Spinal cord (tissue), 10 donors: ENCODE measurements at places on chromosomes 1 and 21. TPM values are rescaled to one million over a fixed set of nuclear protein-coding genes. Genes with fewer than 3 reads are reported as not detected.

DNA sequence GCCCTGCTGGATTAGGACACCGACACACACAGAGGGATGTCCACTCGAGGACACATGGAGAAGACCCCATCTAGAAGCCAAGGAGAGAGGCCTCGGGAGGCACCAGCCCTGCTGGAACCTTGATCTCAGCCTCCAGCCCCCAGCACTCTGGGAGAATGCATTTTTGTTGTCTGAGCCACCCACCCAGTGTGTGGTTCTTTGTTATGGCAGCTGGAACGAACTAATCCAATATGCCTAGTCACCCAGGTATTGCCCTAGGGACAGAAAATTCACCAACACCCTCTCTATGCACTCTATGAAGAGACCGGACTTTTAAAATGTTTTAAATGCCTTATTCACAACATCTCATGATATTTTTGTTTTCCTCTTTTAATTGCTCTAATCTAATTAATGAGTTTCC is 117.4 kb downstream of the CRYAA start:
- no peaks in the 10 kb centered on the region for H3K36me3 ChIP-seq
- H3K4me1 ChIP-seq = peaks cover 35% of the 10 kb centered on the region
- no peak overlapping the region for H3K4me3 ChIP-seq
- no peaks in the 10 kb centered on the region for H3K27me3 ChIP-seq
- H3K27ac ChIP-seq = no peak overlapping the region
- no peak for DNase-seq

DNA sequence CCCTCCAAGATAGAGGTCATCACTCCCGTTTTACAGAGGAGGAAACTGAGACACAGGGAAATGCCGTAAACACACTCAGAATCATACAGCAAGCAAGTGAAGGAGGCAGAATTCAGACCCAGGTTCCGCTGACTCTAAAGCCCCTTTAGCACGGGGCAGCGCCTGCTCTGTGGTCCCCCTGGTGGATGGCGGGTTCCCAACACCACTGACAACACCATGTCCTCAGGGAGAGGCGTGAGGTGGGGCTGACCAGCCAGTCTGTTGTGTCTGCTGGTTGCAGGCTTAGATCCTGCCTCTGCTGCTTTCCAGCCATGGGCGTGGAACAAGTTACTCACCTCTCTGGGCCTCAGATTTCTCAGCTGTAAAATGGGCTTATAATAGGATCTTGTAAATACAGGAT is 617.3 kb downstream of the MATN1 start:
- peaks cover 16% of the 10 kb centered on the region for H3K27me3 ChIP-seq
- H3K36me3 ChIP-seq = no peaks in the 10 kb centered on the region
- peaks cover 5% of the 10 kb centered on the region for H3K4me1 ChIP-seq
- no peak overlapping the region for H3K27ac ChIP-seq

GRCh38 chr1:206472454-206472853 is 2.2 kb downstream of the IKBKE start:
- peaks cover 18% of the 10 kb centered on the region for H3K36me3 ChIP-seq
- H3K4me3 ChIP-seq = no peak overlapping the region
- peaks cover 9% of the 10 kb centered on the region for H3K27me3 ChIP-seq
- H3K27ac ChIP-seq = no peak overlapping the region
- peaks cover 32% of the 10 kb centered on the region for H3K4me1 ChIP-seq
- DNase-seq = no peak

DNA sequence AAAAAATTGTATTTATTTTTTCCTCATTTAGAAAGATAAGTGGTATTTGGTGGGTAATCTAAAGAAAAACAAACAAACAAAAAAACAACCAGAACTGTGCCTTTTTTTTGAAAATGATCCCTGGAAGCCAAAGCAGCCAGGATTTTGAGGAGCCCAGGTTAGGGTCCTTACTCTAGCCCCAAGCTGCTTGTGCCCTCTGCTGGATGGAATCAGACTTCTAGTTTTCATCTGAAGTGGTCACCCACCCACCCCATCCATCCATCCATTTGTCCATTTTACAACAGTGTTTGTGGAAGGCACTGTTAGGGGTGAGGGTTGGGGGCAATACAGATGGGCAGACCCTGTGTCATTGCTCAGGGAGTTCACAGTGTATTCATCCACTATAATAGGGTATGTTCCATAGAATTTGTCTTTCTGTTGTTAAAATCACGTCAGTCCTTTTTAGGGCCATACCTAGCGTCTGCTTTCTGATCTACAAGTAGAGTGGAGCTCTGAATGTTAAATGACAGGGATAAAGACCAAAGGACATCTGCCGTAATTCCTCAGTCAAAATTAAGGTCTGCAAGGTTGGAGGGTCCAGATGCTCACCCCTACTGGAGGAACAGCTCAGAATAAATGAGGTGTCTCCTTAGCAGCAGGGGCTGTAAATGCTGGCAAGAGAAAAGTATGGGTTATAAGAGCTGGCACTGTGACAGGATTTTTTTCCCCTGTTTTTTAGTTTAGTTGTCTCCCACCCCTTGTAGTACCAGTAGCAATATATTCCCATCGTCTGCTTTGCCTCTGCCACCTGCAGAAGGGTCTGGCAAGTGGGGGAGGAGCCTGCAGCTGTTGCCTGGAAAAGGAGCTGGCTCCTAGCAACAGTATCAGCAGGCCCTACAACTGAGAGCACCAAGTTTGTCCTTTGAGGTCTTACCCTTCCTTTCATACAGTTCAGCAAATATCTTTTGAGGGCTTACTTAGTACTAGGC is 3.2 kb downstream of the LRRC42 start:
- peak; percentile 72 for DNase-seq
- H3K27me3 ChIP-seq = no peaks in the 10 kb centered on the region
- H3K36me3 ChIP-seq = peaks cover 9% of the 10 kb centered on the region

DYNLT5 gene
- 25.4 TPM for total RNA-seq

TLR5 gene
- 5.3 TPM for total RNA-seq

GRCh38 chr1:180494370-180494769 is 8.0 kb downstream of the ACBD6 start:
- H3K27me3 ChIP-seq = no peaks in the 10 kb centered on the region
- H3K36me3 ChIP-seq = peaks cover 7% of the 10 kb centered on the region
- no peak overlapping the region for H3K27ac ChIP-seq
- no peak for DNase-seq
- H3K4me1 ChIP-seq = no peaks in the 10 kb centered on the region

- H3K27me3 ChIP-seq = no peaks in the 10 kb centered on the region
- no peak overlapping the region for H3K27ac ChIP-seq
- H3K36me3 ChIP-seq = no peaks in the 10 kb centered on the region
- no peak for DNase-seq
- H3K4me1 ChIP-seq = no peaks in the 10 kb centered on the region
Measured at GRCh38 chr1:174724219-174724618, 275.5 kb upstream of the CACYBP start.

ARHGAP30 gene
- total RNA-seq = 2.1 TPM

- no peak for DNase-seq
- peaks cover 7% of the 10 kb centered on the region for H3K4me1 ChIP-seq
- H3K27ac ChIP-seq = no peak overlapping the region
- H3K4me3 ChIP-seq = no peak overlapping the region
- no peaks in the 10 kb centered on the region for H3K36me3 ChIP-seq
Measured at GRCh38 chr1:182235604-182235951, 156.0 kb downstream of the GLUL start.

ATP1A4 gene
- total RNA-seq = 0.50 TPM

PYHIN1 gene
- 0.30 TPM for total RNA-seq

DNA sequence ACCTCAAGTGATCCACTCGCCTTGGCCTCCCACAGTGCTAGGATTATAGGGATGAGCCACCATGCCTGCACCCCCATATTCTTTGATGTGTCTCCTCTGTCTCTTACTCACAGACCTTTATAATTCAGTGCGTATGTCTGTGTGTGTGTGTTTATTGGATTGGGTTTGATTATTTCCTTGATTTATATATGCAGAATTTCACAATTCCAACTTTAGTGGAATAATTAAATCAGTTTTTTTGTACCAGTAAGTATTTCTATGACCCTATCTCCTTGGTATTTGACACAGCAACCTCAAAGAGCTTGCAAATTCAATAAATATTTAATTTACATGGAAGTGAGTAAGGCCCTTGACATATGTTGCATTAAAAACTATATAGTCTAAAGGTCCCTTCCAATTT is 333.9 kb upstream of the ADAMTS5 start:
- no peak for DNase-seq
- H3K4me1 ChIP-seq = no peaks in the 10 kb centered on the region
- H3K27me3 ChIP-seq = no peaks in the 10 kb centered on the region
- no peak overlapping the region for H3K27ac ChIP-seq
- no peaks in the 10 kb centered on the region for H3K36me3 ChIP-seq

DNA sequence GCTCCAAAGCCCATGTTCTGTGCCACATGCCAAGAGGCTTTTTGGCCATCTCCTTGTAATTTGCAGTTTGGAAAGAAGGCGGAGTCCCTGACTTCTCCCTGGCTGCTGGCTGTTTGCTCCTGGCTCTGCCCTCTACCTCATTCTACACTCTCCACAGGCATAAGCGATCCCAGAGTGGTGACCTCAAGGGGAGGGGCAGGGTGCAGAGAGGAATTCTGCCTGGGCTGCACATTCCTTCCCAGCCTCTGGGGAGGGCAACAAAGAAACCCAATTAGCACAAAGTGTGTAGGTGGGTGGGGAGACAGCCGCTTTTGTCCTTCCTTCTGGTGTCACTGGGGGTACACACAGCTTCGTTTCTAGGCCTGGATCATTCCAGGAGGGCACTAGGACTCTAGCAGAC is 95.3 kb downstream of the HIVEP3 start:
- no peak overlapping the region for H3K27ac ChIP-seq
- H3K27me3 ChIP-seq = no peaks in the 10 kb centered on the region
- H3K36me3 ChIP-seq = no peaks in the 10 kb centered on the region
- peaks cover 4% of the 10 kb centered on the region for H3K4me1 ChIP-seq
- H3K4me3 ChIP-seq = no peak overlapping the region

DNA sequence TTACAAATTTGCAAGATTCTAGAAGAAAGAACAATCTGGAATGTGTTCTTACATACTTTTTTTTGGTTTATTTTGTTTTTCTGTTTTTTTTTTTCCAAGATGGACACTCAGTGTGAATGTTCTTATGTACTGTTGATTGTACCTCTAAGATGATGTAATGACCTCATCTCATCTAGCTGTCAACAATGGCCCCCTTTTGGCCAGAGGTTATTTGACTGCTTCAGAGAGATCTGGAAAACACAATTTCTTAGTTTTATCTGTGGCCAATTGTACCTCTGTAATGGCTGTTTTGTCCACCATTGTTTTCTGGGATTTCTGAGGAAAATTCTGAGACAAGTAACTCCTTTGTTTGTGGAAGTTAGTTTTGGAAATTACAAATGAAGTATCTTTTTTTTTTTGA is 38.9 kb downstream of the ST6GALNAC3 start:
- no peak overlapping the region for H3K4me3 ChIP-seq
- no peak overlapping the region for H3K27ac ChIP-seq
- no peaks in the 10 kb centered on the region for H3K36me3 ChIP-seq
- no peak for DNase-seq

- peaks cover 8% of the 10 kb centered on the region for H3K36me3 ChIP-seq
- H3K27me3 ChIP-seq = peaks cover 9% of the 10 kb centered on the region
- H3K4me3 ChIP-seq = peak overlapping the region; percentile 56
- peak overlapping the region; percentile 67 for H3K27ac ChIP-seq
Measured at GRCh38 chr1:180911640-180912191, 981 bp upstream of the KIAA1614 start.

DNA sequence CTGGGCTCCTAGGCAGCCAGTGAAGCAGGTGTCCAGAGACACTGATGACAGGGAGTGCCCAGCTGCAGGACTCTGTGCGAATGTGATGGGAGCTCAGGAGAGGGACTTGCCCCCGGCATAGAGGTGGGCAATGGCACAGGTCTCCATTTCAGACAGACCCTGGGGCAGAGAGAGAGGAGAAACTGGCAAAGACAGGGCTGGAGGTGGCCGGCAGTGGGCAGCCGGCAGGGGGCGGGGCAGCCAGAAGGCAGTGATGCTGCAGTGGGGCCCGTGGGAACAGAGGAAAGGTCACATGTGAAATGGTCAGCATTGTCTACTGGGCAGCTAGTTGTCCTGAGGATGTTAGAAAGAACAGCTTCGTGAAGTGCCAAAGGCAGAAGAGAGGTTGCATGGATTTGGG is 112.6 kb downstream of the HUNK start:
- H3K27me3 ChIP-seq = no peaks in the 10 kb centered on the region
- peaks cover 14% of the 10 kb centered on the region for H3K36me3 ChIP-seq
- peaks cover 6% of the 10 kb centered on the region for H3K4me1 ChIP-seq
- no peak overlapping the region for H3K27ac ChIP-seq

ZFYVE9 gene
- 96.7 TPM for total RNA-seq

FCRL3 gene
- total RNA-seq = under 0.01 TPM

DNA sequence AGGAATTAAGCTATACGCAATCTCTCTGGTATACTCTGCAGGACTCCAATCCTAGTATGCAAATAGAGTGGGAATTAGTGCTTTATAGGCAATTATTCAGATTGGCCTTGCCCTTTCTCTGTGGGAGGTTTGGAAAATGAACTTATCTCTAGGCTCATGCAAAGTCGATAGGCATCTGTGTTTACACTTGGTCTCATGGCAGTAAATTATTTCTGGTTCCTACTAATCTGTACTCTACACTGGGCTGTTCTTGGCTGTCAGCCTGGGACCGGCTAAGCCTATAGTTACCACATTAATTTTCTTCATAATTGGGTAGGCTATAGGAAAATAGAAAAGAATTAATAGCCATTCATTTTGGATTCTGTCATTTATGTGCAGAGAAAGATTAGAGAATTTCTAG is 544.6 kb downstream of the AMY1C start:
- H3K4me1 ChIP-seq = no peaks in the 10 kb centered on the region
- H3K36me3 ChIP-seq = no peaks in the 10 kb centered on the region
- H3K27me3 ChIP-seq = no peaks in the 10 kb centered on the region
- no peak for DNase-seq
- no peak overlapping the region for H3K4me3 ChIP-seq

- no peaks in the 10 kb centered on the region for H3K4me1 ChIP-seq
- H3K36me3 ChIP-seq = no peaks in the 10 kb centered on the region
- peaks cover 2% of the 10 kb centered on the region for H3K27me3 ChIP-seq
- no peak for DNase-seq
Measured at GRCh38 chr1:6753320-6754140, 31.7 kb upstream of the CAMTA1 start.

DNA sequence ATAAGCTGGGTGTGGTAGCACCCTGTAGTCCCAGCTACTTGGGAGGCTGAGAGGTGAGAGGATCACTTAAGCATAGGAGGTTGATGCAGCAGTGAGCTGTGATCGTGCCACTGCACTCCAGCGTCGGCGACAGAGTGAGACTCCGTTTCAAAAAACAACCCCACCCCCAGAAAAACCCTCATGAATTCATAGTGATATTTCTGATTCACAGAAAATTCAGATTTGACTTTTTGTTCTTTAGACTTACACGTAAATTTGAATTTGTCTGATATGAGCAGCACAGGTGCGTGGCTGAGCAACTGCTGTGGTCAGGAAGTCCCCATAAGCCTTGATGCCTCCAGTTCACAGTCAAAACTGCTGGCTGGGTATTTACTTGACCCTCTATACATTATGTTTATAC is 10.0 kb upstream of the MORC3 start:
- H3K36me3 ChIP-seq = no peaks in the 10 kb centered on the region
- no peak for DNase-seq
- no peaks in the 10 kb centered on the region for H3K4me1 ChIP-seq
- no peak overlapping the region for H3K27ac ChIP-seq
- H3K4me3 ChIP-seq = no peak overlapping the region

GRCh38 chr1:164186881-164187280 is 372.1 kb upstream of the PBX1 start:
- H3K36me3 ChIP-seq = no peaks in the 10 kb centered on the region
- H3K27ac ChIP-seq = no peak overlapping the region
- DNase-seq = no peak
- H3K4me3 ChIP-seq = no peak overlapping the region
- no peaks in the 10 kb centered on the region for H3K27me3 ChIP-seq

OPTC gene
- not detected for total RNA-seq
